ENCODE measurements at places on chromosomes 2 and 18. TPM values are rescaled to one million over a fixed set of nuclear protein-coding genes. Genes with fewer than 3 reads are reported as not detected.

Gene DPY30
- total RNA-seq, result 29.7 TPM

Gene LYG2
- not detected for total RNA-seq

Gene IL1R2
- 2.1 TPM for total RNA-seq

Gene LTBP1
- total RNA-seq, result 11.7 TPM

Gene CPLX4
- total RNA-seq, result not detected

Gene MZT2B
- 73.2 TPM for total RNA-seq

Gene SLC9A4
- not detected for total RNA-seq

- no peak for DNase-seq
These were observed 85.6 kb upstream of the ETAA1 start for GRCh38 chr2:67311536-67311935.

DNA sequence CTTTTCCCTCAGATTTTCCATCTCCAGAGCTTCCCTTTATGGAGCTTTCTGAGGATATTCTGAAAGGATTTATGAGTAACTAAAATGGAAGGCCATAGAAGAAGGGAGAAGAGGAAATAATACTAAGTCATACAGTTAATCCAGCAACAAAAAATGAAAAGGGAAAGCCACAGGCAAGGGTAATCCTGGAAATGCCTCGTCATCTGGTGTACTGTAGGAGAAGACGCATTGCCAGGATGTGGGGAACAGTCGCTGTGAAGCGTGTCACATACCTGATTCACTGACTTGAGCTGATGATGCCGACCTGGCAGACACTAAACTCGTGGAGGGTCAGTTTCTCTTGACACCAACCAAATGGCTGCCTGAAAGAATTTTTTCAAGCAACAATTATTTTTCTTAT, 34.7 kb upstream of the ALPP start:
- no peak for DNase-seq

GRCh38 chr2:121825003-121825950, 69.8 kb downstream of the TSN start:
- DNase-seq, result no peak

DNA sequence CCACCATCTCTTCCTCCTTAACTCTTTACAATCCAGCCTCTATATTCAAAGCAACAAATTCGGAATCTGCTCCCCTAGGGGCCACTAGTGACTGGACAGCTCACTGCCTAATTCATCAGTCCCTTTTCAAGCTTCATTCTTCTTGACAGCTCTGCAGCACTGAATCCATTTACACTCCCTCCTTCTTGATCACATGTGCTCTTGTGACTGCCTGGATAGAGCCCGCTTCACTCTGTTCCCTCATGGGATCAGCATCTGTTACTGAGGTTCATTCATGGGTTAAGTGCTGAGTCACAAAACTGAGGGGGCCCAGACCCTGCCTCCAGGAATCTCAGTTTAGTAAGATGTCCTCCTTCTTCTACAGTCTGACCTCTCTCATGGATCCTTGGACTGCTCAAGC, 81.5 kb downstream of the CYRIA start:
- DNase-seq, result no peak

DNA sequence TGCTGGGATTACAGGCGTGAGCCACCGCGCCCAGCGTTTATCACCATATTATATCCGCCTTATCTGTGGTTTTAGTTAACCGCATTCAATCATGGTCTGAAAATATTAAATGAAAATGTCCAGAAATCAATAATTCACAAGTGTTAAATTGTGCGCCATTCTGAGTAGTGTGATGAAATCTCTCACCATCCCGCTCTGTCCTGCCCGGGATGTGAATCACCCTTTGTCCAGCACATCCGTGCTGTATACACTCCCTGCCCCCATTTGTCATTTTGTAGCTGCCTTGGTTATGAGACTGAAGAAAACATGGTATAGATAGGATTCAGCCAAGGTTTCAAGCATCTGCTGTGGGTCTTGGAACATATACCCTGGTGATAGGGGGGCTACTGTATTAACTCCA, 70.7 kb downstream of the TIMM21 start:
- no peak for DNase-seq

DNA sequence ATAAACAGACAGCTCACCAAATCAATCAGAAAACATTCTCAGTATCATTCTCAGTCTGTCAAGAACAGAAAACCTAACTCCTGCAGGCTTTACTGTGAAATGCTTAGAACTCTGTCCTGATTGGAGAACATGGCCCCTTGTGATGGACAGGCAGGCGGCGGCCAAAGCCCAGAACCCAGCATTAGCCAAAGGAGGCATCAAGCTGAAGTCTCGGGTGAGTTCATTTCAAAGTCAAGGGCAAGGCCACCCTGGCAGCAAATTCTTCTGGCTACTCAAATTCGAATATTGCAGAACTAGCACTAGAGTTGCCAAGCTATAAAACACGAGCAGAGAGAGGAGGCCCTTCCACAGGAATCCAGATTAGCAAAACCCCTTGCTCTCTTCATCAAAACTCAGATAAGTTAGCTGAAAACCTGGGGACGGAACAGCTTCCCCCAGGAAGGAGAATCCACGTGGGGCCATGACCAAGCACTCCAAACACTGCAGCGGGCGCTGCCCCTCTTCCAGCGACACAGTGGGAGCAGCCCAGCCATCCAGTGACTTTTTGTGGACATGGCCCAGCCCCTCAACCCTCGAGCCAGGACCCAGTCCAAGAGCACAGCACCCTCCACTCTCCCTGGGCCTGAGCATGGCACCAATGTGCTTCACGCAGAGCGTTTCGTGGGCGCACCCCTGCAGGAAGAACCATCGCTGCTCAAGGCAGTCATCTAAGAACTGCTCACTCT, 98.6 kb downstream of the HDAC4 start:
- peak; percentile 81 for DNase-seq

GRCh38 chr18:76689646-76690264, 132.6 kb upstream of the ZNF236 start:
- DNase-seq, result no peak

- no peak for DNase-seq
These were observed 41.6 kb downstream of the FBXO48 start for GRCh38 chr2:68425503-68425902.

- DNase-seq, result no peak
These were observed 58.6 kb upstream of the SLC25A52 start for GRCh38 chr18:31819106-31819924.

- no peak for DNase-seq
These were observed at the start of gene SIGLEC15 for GRCh38 chr18:45825258-45826044. Gene SIGLEC15, plus strand, starts transcription at chr18:45825675. Its CDS starts 54 bp downstream, at chr18:45825729.

- no peak for DNase-seq
These were observed 5.7 kb upstream of the WDSUB1 start for GRCh38 chr2:159292157-159292556.

GRCh38 chr2:21856708-21857107, 732.9 kb downstream of the TDRD15 start:
- DNase-seq, result no peak

DNA sequence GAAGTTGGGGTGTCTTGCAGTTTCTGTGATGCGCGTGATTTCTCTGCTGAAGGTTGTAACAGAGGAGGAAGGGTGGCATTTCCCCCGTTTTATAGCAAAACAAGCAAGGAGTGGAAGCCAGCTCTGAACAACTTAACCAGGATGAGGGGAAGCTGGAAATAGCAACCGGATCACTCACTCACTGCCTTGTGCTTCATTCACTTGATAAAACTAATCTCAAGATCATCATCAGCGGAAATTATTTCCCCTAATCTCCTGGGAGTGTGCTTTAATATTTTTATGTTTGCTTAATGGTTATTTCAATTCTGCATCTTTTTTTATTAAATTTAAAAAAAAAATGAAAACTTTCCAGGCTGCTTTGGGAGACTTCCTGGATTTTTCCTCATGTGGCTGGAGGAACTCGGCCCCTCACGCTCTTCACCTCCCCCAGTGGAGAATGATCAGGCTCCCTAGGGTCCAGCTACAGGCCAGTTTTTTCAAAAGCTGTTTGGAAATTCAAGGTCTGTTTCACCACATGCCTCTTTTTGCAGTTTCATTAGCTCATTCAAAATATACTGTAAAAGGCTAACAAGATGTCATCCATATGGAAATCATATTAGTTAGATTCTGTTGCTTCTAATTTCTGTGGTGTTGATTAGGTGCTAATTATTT, 31.7 kb downstream of the CABLES1 start:
- no peak for DNase-seq

GRCh38 chr2:83109284-83109683, 1349.8 kb downstream of the SUCLG1 start:
- no peak for DNase-seq

DNA sequence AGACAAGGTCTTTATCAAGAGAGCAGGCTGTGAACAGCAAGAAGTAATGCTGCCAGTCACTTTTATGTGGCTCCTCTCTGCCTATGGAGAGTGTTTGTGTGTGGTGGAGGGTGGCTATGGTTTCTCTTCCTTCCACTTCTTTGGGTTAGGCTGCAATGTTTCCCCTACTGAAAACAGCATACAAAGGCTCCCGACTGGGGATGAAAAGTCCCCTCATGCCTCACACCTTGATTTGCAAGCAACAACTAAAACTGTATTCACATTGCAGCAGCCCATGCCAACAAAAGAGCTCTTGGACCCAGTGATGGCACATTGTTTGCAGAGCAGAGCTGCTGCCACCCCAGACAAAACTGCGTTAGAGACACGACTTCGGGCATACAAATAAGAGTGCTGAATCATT, 301.6 kb downstream of the SLC8A1 start:
- no peak for DNase-seq

DNA sequence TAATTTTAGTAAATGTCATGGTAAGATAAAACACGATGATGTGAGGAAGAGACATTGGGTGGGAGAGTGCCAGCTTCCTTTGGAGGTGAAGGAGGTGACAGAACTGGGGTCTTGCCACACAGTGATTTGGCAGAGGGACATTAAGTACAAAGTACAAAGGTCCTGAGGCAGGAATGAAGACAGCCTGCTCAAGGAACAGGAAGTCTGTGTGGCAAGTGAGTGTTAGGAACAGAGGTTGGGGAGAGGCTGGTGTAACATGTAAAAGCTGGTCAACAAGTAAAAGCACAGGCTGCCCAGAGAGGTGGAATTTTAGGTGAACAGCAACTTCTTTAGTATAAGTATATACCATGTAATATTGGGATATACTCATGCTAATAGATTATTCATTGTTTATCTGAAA, 73.1 kb downstream of the INPP5D start:
- no peak for DNase-seq

DNA sequence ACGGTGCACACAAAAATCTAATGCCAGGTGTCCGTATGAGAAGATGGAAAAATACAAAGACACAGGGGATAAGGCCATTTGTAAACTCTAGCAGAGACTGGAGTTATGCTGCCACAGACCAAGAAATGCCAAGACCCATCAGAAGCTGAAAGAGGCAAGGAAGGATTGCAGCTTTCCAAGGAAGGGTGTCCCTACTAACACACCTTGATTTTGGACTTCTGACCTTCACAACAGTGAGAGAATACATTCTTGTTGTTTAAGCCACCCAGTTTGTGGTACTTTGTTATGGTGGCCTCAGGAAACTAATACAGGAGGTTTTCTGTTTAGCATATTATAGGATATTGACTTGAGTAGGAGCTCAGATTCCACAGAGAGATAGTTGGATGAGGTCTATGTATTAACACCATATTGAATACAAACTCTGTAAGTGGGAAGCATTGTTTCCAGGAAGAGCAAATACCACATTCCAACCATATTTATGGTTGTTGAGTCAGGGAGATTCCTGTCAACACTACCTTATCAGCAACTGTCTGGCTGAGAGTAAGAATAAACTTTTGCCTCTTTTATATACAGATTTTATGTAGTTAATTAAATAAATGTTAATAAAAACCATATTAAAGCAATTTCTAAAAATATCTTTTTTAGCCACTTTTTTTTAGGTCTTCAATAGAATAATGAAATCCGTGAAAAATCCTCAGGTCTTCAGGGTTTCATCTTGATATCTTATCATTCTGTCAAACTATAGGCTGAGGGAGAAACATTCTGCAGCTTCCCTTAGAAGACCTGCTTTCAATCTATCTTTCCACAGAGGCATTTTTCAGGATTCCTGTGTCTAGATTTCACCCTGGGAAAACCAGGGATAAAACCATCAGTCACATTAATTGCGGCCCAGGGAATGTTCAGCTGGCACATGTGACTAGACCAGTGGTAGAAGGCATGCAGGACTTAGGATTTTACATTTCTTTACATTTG, 35.4 kb upstream of the HNMT start:
- DNase-seq, result no peak

GRCh38 chr18:56210520-56210919, 427.9 kb downstream of the TXNL1 start:
- no peak for DNase-seq

DNA sequence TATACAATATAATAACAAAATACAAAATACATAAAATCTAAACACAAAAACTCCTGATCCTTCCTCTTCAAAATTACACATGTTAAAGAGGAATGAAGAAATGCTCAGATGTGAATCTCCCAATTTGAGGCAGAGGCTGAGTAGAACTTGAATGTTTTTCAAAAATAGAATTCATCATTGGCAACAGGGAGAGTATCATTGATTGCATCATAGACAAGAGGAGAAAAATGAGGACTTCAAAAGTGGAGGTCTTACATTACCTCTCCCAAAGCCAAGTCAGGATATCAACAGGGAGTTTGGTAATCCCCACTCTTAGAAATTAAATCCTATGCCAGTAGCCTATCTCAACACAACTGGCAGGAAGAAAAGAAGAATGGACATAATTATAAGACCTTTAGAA, 2023.9 kb upstream of the CELF4 start:
- no peak for DNase-seq
